Nephron progenitor cell (in vitro differentiated cells): ENCODE measurements at places on chromosomes 6 and 20.
A peak's percentile ranks its signal among the peaks of the same experiment; 100 is the strongest.

GRCh38 chr20:58646703-58647102 is 4.4 kb upstream of the STX16 start:
- peak overlapping the region; percentile 58 for H3K4me3 ChIP-seq
- no peaks in the 10 kb centered on the region for H3K36me3 ChIP-seq
- no peak for DNase-seq
- H3K27me3 ChIP-seq, result peaks cover 32% of the 10 kb centered on the region
- H3K4me1 ChIP-seq, result peaks cover 49% of the 10 kb centered on the region
- H3K27ac ChIP-seq, result no peak overlapping the region

DNA sequence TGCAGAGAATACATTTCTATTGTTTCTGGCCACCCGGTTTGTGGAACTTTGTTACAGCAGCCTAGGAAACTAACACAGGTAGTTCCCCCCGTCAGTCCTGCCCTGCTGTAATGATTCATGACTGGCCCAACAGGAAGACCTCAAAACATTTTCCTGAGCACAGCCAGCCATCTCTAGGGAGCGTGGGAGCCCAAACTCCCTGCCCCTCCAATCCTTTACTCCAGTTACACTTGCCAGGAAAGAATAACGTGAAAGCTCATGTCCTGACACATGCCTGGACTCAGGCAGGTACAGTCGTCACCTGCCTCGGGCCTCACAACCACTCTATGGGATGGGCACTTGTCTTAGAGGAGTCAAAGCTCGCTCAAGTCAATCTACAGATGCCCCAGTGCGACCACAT is 8.4 kb downstream of the TXNDC5 start:
- peaks cover 47% of the 10 kb centered on the region for H3K36me3 ChIP-seq
- H3K4me3 ChIP-seq, result no peak overlapping the region
- DNase-seq, result no peak

GRCh38 chr6:81126150-81126549 is 626.3 kb downstream of the TENT5A start:
- DNase-seq, result no peak
- H3K36me3 ChIP-seq, result no peaks in the 10 kb centered on the region
- no peaks in the 10 kb centered on the region for H3K4me1 ChIP-seq
- H3K27ac ChIP-seq, result no peak overlapping the region
- no peak overlapping the region for H3K4me3 ChIP-seq

GRCh38 chr6:24431045-24431451 is 28.3 kb downstream of the MRS2 start:
- no peaks in the 10 kb centered on the region for H3K27me3 ChIP-seq
- no peak for DNase-seq
- H3K4me1 ChIP-seq, result peaks cover 5% of the 10 kb centered on the region
- no peak overlapping the region for H3K27ac ChIP-seq
- H3K36me3 ChIP-seq, result peaks cover 19% of the 10 kb centered on the region

- no peaks in the 10 kb centered on the region for H3K36me3 ChIP-seq
- no peak for DNase-seq
- H3K4me3 ChIP-seq, result no peak overlapping the region
- no peak overlapping the region for H3K27ac ChIP-seq
- H3K4me1 ChIP-seq, result no peaks in the 10 kb centered on the region
- no peaks in the 10 kb centered on the region for H3K27me3 ChIP-seq
These were observed 73.0 kb upstream of the OPRM1 start for GRCh38 chr6:153966001-153966400.

DNA sequence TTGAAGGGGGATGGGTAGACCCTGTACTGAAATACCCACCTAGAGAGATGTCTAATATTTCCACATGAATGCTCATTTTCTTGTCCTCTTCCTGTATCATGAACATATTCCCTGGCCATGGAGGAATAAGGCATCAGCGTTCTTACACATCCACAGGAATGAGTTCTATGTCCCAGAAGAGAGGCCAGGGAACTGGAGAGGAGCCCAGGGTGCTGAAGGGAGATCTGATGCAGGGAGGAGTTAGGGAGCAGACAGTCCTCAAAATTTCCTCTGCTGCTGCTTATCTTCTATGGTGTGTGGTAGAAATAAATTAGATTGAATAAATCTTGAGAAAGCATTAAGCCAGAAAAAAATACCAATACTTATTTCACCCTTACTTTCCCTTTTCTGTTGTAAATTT is 295.0 kb downstream of the KCNQ5 start:
- no peaks in the 10 kb centered on the region for H3K36me3 ChIP-seq
- no peaks in the 10 kb centered on the region for H3K4me1 ChIP-seq
- H3K4me3 ChIP-seq, result no peak overlapping the region
- no peak for DNase-seq

DNA sequence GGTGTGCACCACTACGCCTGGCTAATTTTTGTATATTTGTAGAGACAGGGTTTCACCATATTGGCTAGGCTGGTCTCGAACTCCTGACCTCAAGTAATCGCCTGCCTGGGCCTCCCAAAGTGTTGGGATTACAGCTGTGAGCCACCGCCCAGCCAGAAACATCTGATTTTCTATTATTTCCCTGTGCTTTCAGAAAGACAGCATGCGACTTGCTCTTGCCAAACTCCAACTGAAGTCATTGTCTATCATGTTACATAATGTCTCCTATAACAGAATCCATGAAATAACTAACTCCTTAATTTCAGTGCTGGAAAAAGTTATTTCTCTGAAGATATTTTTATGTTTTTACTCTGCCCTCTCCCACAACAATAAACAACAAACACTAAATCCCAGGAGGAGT is 8.5 kb downstream of the RMND1 start:
- peaks cover 2% of the 10 kb centered on the region for H3K27me3 ChIP-seq
- no peak for DNase-seq
- H3K4me1 ChIP-seq, result peaks cover 17% of the 10 kb centered on the region
- peaks cover 37% of the 10 kb centered on the region for H3K36me3 ChIP-seq
- H3K4me3 ChIP-seq, result no peak overlapping the region

GRCh38 chr6:723540-723939 is 30.6 kb upstream of the EXOC2 start:
- no peak overlapping the region for H3K27ac ChIP-seq
- no peak overlapping the region for H3K4me3 ChIP-seq

- H3K27ac ChIP-seq, result no peak overlapping the region
- H3K27me3 ChIP-seq, result peaks cover 2% of the 10 kb centered on the region
- no peak for DNase-seq
- H3K4me3 ChIP-seq, result no peak overlapping the region
- no peaks in the 10 kb centered on the region for H3K4me1 ChIP-seq
These were observed 126.9 kb upstream of the BMP5 start for GRCh38 chr6:56002336-56002735.

- no peak overlapping the region for H3K27ac ChIP-seq
- no peaks in the 10 kb centered on the region for H3K36me3 ChIP-seq
- H3K4me3 ChIP-seq, result no peak overlapping the region
- peaks cover 8% of the 10 kb centered on the region for H3K4me1 ChIP-seq
These were observed 36.0 kb downstream of the CCN2 start for GRCh38 chr6:131914967-131915751.

GRCh38 chr20:49290608-49291191 is 12.8 kb upstream of the ZNFX1 start:
- no peaks in the 10 kb centered on the region for H3K27me3 ChIP-seq
- DNase-seq, result no peak
- H3K4me3 ChIP-seq, result no peak overlapping the region
- peak overlapping the region; percentile 93 for H3K27ac ChIP-seq

- no peak overlapping the region for H3K27ac ChIP-seq
- H3K27me3 ChIP-seq, result peaks cover 2% of the 10 kb centered on the region
- no peaks in the 10 kb centered on the region for H3K36me3 ChIP-seq
- H3K4me3 ChIP-seq, result no peak overlapping the region
- peaks cover 21% of the 10 kb centered on the region for H3K4me1 ChIP-seq
- DNase-seq, result no peak
These were observed 6.3 kb upstream of the RAMACL start for GRCh38 chr6:166592821-166593220.

DNA sequence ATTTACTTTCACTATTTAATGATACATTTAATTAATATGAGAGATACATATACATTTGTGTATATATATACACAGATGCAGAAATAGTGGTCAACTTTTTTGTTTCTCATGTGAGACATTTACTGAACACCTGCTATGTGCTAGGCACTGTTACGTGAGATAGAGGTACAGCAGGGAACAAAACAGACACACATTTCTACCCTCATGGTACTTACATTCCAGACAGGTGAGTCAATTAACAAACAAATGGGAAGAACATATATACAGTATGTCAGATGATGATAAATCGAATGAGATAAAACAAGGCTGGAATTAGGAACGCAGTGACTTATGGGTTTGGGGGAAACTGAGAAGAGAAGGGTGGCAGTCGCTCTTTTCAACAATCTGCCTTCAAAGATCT is 5.1 kb downstream of the TFB1M start:
- peaks cover 67% of the 10 kb centered on the region for H3K36me3 ChIP-seq
- peaks cover 27% of the 10 kb centered on the region for H3K4me1 ChIP-seq
- DNase-seq, result no peak

DNA sequence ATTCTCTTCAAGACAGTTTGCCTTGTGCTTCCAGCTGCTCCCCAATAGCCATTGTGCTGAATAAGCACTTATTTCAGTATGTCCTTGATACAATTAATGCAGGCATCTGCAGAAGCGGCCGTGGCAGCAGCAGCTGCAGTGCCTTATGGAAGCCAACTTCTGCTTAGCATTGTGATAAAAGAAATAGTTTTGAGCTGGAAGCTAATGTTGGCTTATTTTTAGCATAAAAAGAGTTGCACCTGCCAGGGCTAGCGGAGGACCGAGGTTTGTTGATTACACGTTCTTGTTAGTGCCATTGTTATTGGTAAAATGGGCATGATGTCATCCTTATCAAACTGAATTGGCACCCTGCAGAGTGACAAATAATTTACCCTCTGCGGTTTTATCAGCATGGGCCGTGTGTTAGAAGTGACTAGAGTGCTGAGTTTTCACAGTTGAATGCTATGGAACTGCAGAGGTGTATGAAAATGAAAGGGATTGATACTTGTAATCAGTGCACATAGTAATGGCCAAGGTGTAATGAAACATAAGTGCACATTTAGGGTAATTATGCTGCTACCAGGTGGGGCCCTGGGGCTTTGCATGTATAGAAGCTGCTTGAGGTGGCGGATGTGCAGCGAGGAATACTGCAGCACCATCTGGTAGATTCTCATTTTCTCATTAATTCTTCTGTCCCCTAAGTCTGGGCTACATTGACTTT is 334.3 kb downstream of the CDKAL1 start:
- H3K27ac ChIP-seq, result no peak overlapping the region
- peaks cover 12% of the 10 kb centered on the region for H3K4me1 ChIP-seq
- H3K36me3 ChIP-seq, result no peaks in the 10 kb centered on the region
- no peaks in the 10 kb centered on the region for H3K27me3 ChIP-seq
- DNase-seq, result no peak

DNA sequence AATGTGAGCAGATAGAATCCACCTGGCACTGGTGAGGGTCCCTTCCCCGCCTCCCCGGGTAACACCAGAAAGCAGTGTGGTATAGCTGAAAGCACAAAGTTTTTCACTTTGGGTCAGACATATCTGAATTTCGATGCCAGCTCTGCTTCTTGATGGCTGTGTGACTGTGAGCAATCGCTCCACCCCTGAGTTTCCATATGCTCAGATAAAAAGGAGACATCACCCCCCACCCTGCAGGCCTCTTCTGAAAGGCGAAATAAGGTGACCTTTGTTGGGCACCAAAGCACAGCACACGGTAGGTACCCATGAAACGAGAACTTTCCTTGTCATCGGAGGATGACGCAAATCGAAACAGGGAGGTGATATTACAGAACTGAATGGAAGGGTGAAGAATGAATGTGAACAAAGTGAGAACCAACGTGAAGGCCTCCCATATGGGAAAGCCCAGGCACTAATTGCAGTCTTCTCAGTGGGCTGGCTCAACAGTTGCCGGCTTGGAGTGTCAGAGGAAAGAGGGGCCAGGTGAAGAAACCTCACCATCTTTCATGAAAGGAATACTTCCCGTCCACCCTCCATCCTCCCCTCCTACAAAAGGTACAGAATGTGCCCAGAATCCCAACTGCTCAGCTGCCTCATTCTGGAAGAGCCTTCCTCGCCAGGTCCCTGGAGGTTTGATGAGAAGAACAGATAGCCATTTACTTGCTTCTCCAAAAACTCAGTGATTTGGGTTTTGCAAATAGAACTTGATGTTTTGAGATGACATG is 61.8 kb downstream of the NFATC2 start:
- H3K4me3 ChIP-seq, result no peak overlapping the region
- no peak overlapping the region for H3K27ac ChIP-seq
- peaks cover 7% of the 10 kb centered on the region for H3K36me3 ChIP-seq
- no peak for DNase-seq
- H3K4me1 ChIP-seq, result peaks cover 13% of the 10 kb centered on the region

DNA sequence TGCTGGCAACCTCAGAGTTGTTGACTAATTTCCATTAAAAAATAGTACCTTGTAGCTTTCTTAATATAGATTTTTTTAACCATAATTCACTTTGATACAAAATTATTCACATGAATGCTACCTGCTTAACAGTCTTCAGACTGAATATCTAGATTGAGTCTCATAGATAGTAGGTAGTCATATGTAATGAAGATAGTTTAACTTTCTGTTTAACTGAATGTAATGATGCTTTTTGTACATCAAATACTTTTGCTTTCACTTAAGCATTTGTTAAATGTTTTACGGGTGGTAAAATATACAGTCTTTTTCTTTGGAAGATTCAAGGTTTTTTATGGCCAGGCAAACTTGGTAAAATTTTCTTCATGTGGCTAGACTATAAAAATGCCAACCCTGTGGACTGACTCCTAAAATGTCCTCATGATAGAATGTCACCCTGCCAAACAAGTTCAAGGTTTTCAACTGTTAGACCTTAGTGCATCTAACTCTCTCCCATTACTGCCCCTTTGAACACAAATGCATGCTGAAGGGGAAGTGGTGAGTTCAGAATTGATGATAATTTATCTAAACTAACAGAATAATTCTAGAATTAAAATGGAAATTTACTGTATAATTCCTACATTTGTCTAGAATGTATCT is 16.4 kb downstream of the TBPL1 start:
- H3K27ac ChIP-seq, result no peak overlapping the region
- H3K4me1 ChIP-seq, result peaks cover 5% of the 10 kb centered on the region
- H3K27me3 ChIP-seq, result no peaks in the 10 kb centered on the region
- no peaks in the 10 kb centered on the region for H3K36me3 ChIP-seq
- H3K4me3 ChIP-seq, result no peak overlapping the region
- no peak for DNase-seq

GRCh38 chr6:157629220-157629619 is 193.8 kb upstream of the SNX9 start:
- peaks cover 23% of the 10 kb centered on the region for H3K4me1 ChIP-seq
- H3K4me3 ChIP-seq, result no peak overlapping the region
- no peak for DNase-seq
- H3K27me3 ChIP-seq, result no peaks in the 10 kb centered on the region
- H3K27ac ChIP-seq, result no peak overlapping the region

GRCh38 chr6:27667016-27667656 is 194.2 kb upstream of the ZNF184 start:
- H3K4me3 ChIP-seq, result peak overlapping the region; percentile 88
- peaks cover 57% of the 10 kb centered on the region for H3K4me1 ChIP-seq
- no peak for DNase-seq
- peaks cover 69% of the 10 kb centered on the region for H3K27me3 ChIP-seq
- H3K27ac ChIP-seq, result no peak overlapping the region
